ENCODE measurements at places on chromosomes 6 and 20.

DNA sequence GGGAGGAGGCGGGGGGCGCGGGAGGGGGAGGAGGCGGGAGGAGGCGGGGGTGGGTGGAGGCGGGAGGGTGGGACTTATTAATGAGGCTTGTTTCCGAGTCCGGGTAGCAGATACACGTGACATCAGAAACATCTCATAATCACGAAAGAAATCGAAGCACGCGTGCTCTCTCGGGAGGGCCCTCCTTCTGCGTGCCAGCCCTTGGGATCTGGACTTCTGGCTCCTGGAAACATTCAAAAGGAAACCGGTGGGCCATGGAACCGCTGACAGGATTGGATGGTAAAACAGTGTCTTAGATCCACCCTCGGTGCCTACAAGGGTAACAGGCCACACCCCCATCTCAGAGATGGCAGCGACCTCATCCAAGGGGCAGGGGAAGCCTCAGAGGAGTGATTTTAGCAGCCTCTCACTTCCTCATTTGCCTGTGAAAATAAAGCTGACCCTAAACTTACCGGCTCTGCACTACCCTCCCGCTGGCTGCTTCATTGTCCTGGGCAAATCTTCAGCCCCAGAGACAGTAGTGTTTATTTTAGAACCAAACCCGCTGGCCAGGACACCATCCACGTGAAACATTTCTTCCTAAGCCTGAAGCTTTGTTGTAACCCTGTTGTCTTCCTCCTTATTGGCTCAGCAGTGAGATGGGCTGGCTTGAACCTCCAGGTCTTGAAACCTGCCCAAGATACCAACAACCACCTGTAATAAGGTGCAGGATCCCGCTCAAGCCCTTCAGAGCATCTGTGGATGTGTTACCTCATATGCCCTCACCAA lies 97.5 kb downstream of the PSMG4 start:
- DNase-seq = peak; percentile 92

DNA sequence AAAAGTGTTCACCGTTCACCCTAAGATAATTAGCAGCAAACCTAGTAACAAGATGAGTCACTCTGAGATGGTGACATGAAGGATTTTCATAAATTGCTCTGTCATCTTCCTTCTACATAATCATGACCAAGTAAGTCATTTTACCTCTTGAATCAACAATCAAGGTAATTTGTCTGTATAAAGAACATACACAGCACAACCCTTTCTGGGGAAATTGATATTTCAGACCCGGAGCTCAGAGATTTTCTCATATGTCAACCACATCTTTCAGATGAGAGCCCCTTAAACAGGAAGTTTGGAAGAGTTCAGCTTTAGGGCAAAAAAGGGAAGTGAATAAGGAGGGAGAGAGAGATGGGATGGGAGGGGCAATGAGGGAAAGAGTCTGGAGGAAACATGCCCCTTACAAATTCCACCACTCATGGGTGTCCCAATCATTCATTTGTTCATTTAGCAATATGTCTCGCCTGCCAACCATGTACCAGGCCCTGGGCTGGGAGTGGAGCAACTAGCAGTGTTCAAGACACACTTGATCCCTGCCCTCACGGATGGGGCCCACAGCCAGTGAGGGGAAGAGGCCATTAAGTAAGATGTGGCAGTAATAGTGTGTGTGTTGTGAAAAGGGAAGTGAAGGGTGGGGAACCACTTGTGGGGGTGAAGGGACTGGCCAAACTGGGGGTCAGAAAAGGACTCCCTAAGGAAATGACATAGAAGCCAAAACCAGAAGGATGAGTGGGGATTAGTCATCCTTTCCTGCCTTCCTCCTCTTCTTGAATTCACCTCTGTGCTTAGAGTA lies 190.9 kb downstream of the MAFB start:
- no peak for DNase-seq

GRCh38 chr20:47631078-47631477 lies 129.4 kb downstream of the NCOA3 start:
- no peak for DNase-seq

DNA sequence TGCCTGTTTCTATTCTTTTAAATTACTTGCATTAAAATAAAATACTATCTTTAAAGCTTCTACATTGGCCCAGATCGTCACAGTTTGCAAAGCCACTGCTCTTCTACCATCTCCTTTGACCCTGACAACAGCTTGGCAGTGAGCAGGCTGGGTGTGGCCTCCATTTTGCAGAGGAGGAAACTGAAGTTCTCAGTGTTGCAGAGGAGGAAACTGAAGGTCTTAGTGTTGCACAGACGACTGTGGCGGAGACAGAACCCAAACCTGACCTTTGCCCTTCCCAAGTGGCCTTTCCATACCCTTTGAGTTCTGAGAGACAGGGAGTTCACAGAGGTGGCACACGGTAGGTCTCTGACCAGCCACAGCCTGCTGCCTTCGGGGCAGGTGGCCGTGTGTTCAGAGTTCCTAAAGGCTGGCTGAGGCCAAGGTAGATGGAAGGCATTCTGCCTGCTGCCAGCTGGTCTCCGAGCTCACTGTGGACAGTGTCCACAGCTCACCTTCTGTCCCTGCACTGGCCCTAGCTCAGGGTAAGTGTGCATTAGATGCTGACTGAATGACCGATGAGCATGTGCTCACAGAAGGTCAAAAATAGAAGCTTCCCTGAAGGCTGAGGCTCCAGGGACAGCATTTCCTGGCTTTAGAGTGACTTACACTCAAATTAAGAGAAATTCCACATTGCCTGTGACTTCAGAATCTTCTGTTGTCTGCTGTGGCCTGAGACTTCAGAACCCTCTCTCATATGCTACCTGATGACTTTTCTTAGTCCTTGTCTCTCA lies 113.5 kb upstream of the SLC24A3 start:
- no peak for DNase-seq

- DNase-seq = peak; percentile 73
Observed at GRCh38 chr6:157667211-157668008, 155.6 kb upstream of the SNX9 start.

DNA sequence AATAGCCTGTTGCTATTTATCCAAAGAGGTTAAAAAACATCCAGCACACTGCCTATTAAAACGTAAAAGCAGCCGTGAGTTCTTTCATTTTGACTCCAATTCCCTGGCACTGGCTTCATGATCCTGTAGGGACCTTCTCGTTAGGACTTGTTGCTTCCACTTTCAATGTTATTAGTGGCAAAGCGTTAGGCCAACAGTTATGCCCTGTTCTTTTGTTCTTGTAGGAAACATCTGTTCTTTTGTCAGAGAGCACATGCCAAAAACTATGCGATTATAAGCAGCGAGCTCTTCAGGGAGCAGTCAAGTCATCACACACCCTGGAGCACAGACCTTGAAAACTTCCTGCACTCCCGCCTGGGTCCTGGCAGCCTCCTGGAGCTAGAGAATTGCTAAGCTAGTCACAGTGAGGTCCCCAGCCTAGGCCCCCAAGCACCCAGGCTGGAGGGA lies 609.5 kb upstream of the ARID1B start:
- DNase-seq = no peak

DNA sequence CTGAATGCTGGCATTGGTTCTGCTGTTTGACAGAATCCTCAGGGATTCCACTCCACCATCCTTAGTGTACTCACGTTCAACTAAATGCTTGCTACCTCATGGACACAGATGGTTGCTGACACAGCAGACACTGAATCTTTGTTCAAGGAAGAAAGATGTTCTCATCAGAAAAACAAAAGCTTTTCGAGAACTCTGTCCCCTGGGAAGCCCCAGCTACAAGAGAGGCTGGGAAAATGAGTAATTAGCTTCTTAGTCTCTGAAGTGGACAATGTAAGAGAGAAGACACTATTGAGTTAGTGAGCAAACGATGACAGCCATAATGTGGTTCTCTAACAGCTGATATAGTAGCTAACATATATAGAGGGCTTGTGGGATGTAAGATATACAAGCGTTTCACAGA lies 30.9 kb upstream of the ENPP5 start:
- no peak for DNase-seq

DNA sequence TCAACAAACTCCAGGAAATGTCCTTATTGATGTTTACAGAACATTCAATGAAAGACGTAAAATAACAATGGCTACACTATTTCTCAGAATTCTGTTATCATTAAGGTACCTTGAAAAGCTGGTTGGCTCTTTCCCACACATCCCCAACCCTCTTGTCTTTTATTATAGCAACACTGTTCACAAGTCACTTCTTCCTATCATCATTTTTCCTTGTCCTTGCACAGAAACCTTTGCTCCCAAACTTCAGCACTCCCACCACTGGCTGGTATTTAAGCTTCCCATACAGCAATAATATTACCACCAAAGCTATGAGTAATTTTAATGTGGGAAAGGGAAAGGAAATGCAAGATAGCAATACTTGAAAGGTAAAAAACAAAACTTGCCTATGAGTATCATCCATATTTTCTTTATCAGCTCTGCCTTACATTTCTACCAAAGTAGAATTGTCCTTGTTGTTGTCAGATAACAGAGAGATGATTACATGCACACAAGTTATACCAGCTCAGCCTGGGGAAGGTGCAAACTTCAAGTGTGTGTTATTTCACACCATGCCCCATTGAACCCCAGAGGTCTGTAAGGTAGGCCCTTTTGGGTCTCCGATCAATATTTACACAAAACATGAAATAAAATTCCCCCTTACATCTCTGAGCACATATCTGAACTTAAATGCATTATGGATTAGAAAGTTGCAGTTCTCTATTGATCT lies 32.2 kb downstream of the ARHGAP18 start:
- DNase-seq = no peak

- peak; percentile 65 for DNase-seq
Observed at GRCh38 chr6:105424175-105424783, 21.4 kb upstream of the PREP start.

- DNase-seq = no peak
Observed at GRCh38 chr20:61299618-61300017, 47.6 kb downstream of the CDH4 start.
